ENCODE measurements at places on chromosomes 2 and 18. TPM values are rescaled to one million over a fixed set of nuclear protein-coding genes. Genes with fewer than 3 reads are reported as not detected.

- no peak for DNase-seq
These were observed 337.2 kb upstream of the SLC39A10 start for GRCh38 chr2:195319548-195320412.

The DNER gene
- 61.3 TPM for polyA plus RNA-seq

The FHOD3 gene
- 48.8 TPM for polyA plus RNA-seq

DNA sequence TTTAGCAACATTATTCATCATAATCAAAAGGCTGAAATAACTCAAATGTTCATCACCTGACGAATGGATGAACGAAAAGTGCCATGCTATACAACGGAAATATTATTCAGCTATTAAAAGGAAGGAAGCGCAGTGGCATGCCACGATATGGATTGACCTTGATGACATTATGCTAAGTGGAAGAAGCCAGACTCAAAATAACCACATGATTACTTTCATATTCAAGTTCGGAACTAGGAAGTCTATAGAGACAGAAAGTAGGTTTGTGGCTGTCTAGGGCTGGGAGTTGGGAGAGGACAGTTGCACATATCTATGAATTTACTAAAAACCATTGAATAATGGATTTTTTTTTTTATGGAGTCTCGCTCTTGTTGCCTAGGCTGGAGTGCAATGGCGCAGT, 13.4 kb upstream of the PDIA6 start:
- DNase-seq, result no peak

DNA sequence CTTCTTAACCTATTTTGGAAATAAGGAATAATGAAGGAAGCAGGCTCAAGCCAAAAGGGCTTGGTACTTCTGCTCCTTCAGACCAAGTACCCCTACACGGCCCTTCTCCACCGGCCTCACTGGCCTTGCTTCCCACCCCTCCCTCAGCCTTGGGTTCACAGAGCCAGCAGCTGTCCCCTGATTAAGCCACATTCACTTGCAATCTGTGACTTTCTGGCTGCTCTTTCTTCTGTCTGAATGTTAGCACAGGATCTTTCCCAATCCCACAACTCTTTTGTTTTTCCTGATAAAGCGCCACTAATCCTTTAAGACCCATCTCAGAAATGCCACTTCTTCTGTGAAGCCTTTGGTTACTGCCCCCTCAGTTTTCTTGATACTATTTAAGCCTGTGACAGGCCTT, 52.4 kb downstream of the REEP1 start:
- no peak for DNase-seq

GRCh38 chr2:166256896-166257295, 118.8 kb downstream of the SCN9A start:
- DNase-seq, result no peak

- no peak for DNase-seq
These were observed 865.3 kb downstream of the ERBB4 start for GRCh38 chr2:211673133-211673905.

- no peak for DNase-seq
These were observed 43.0 kb upstream of the DSG1 start for GRCh38 chr18:31274931-31275330.

GRCh38 chr2:64140665-64141200, 3.5 kb downstream of the PELI1 start:
- DNase-seq, result no peak

The SEMA4F gene
- polyA plus RNA-seq, result 7.3 TPM

The FKBP7 gene
- polyA plus RNA-seq, result 54.0 TPM

DNA sequence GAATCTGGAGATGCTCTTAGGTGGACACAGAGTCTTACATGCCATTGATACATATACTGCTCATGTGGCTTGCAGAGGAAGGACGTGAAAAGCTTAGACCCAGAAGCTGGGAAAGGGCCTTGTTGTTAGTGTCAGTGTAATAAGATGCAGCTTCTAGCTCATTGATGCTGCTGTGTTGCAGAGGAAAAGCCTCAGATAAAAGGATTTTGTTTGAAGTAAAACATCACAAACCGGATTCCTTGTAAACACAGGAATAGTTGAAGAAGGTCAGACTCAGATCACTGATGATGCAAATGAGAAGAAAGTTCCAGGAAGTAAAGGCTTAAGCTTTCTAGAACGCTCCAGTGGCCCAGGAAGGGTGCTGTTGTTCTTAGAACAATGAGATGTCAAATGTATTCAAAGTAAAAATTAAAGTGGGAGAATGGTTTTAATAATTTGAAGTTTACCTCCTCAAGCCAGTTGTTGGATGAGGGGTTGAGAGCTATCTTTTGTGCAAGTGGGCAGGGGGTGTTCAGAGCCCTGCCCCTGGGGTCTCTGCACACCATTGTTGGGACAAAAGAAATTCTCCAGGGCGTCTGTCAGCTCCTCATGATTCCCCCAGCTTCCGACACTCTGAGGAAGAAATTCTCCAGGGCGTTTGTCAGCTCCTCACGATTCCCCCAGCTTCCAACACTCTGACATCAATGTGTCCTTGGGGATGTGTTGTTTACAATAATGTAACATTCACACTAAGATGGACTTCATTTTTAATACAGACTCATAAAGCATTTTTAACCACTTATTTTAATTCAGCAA, 61.3 kb upstream of the CHMP1B start:
- no peak for DNase-seq

The PTGR3 gene
- polyA plus RNA-seq, result 43.1 TPM

DNA sequence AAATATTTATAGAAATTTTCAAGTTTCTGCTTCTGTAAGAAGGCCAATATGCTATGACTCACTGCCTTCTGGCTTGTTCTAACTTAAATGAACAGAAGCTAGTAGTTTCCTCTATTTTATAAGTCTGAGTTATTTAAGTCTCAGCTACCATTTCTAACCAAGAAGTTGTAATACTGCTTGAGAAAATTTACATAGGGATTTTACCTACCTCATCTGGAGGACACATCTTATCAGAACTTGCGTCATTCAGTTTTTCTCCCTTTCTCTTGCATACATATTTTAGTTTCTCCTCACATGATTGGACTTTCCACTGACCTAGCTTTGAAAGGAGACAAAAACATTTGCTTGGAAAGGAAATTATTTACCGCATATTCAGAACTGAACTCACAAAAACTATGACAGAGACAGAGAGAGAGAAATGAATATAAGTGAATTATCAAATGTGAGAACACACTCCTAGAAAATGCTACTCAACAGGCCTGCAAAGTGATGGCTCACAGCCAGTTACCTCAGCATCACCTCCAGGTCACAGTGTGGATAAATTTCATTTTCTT, 81.1 kb upstream of the CD302 start:
- no peak for DNase-seq

The HK2 gene
- 13.2 TPM for polyA plus RNA-seq

The CDH7 gene
- polyA plus RNA-seq, result 20.3 TPM

DNA sequence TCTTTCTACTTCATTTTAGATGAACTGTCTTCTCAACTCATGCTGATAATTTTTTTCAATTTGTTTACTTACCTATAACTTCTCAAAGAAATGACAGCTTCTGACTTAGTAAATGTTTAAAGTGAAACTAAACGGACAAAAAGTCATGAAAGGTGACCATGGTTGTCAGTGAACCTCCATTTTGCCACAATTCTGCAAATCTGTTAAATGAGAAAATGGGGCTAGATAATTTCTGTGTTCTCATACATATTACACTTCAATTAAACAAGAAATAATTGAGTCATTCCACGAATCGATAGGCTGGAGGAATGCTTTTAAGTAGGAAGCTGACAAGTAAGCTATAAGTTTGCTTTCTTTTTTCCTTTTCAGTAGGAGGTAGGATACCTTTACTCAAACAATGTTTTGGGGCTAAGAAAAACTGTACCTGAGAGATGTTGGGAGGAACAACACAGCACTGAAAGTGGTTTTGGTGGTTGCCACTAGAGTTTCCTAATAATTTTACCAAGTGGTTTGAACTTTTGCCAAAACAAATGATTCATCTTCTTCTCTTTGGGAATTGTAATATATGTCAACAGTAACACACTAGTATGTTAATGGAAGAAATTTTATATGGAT, 17.1 kb downstream of the DYNAP start:
- no peak for DNase-seq

GRCh38 chr2:121382744-121383143, 97.7 kb upstream of the TFCP2L1 start:
- DNase-seq, result no peak

- DNase-seq, result no peak
These were observed 136.9 kb upstream of the IL1R2 start for GRCh38 chr2:101854877-101855276.
